Fibroblast of skin of left quadriceps (primary cell): ENCODE measurements at places on chromosomes 13 and 19.

GRCh38 chr19:48833977-48834376 is 2.3 kb downstream of the HSD17B14 start:
- no peak for DNase-seq

- DNase-seq = no peak
These were observed 89.7 kb upstream of the SIAH3 start for GRCh38 chr13:45941261-45941660.

DNA sequence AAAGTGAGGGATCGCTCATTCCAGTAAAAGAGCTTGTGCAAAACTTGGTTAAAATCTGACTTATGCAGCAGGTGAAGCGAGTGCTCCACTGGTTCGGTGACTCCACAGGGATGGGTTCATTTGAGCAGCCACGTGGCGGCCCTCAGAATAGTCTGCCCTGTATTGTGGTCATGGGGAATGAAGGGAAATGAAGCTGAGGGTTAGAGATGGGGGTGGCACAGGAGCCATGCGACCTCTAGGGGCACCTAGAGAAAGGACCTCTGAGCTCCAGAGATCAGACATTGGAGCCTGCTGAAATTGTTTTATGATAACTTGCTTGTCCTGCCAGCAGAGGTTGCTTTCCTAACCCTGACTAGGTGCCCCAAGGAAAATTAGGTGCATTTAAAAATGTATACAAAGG is 26.6 kb downstream of the CBY2 start:
- no peak for DNase-seq

GRCh38 chr13:29619995-29620394 is 24.5 kb upstream of the SLC7A1 start:
- peak; percentile 65 for DNase-seq

DNA sequence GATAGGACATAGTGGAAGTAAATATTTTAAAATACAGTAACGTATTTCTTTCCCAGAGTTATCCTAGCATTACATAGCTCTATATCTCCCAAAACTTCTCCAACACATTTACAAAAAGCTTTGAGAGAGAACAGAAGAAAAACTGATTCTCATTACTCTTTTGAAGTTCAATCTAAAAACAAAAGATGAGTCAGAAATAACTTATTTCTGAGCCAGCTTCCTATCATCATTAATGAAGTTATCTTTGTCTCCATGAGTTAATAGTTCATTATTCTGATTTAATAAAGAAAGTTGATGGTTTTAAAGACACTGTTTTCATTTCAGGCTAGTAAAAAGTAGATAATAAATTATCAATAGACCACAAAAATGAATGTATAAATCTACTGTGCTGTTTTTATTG is 446.7 kb upstream of the SPRY2 start:
- DNase-seq = no peak

- no peak for DNase-seq
These were observed 5.4 kb downstream of the LMTK3 start for GRCh38 chr19:48506138-48506733.

DNA sequence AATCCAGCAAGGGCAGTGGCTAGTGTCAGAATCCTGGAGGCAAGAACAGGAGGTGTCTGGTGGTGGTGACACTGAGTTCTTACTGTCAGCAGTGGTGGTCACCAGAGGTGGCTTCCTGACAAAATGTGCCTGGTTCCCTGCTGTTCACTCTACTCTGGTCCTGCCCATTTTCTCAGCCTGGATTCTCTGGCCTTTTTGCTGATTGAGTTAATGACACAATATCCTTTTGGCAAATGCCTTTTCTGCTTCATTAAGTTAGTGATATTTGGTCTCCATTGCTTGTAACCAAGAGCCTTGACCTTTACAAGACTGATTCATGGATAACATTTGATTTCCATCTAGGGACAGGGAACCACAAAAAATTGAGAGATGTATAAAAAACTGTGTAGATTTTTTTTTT is 51.1 kb downstream of the RFC3 start:
- DNase-seq = no peak

DNA sequence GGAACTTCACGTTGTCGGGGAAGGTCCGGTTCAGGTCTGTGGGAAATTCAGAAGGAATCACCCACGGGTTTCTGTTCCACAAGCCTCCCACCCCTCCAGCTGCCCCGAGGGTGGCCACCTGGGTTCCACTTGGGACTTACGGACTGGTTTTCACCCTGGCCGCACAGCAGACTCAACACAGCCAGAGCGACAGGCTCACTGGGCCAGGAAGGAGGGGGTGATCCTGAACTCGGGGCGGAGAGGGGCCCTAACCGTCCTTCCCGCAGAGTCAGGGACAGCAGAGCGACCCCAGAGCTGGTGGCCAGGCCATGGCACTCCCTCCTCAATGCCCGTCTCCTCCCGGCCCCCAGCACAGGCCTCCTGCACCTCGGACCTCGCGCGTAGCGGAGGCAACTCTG is 13.0 kb downstream of the GRTP1 start:
- DNase-seq = no peak

GRCh38 chr13:58946274-58946673 is 1217.5 kb downstream of the DIAPH3 start:
- DNase-seq = no peak

GRCh38 chr13:73902296-73902695 is 231.9 kb downstream of the KLF12 start:
- no peak for DNase-seq

DNA sequence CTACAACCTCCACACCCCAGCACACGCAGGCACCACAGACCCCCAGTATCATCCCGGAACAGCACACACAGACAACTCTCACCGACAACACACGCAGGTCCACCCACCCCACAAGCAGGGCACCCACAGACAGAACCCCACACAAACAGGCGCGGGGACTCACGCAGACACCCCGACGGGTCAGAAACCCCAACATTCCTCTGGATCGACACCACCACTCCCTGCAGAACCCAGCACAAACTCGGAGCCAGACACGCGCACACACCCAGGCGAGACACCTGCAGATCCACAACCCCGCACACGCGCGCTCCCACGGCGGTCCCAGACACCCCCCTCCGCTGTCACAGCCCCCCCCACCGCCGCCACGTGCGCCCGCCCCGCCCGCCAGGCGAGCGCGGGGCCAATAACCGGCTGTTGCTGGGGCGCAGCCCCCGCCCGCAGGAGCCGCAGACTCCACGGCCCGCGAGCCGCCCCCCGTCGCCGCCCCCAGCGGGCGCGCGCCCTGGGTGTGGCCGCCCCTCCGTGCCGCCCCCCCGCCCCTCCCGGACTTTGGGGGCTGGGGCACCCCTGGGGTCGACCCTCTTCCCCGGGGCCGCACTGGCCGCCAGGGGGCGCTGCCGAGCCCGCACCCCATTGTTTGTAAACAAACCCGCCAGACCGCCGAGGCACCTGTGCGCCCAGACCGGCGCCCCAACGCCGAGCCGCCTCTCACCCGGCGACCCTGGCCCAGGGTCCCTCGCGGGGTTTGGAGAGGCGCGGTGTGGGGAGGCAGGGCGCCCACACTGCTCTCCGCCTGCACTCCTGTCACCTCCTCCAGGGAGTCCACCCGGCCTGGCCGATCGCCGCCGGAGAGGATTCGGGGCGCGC is 712 bp downstream of the BBC3 start:
- DNase-seq = no peak

GRCh38 chr19:33819506-33819879 is 22.8 kb downstream of the KCTD15 start:
- no peak for DNase-seq
